ENCODE measurements at places on chromosomes 3 and 15.

DNA sequence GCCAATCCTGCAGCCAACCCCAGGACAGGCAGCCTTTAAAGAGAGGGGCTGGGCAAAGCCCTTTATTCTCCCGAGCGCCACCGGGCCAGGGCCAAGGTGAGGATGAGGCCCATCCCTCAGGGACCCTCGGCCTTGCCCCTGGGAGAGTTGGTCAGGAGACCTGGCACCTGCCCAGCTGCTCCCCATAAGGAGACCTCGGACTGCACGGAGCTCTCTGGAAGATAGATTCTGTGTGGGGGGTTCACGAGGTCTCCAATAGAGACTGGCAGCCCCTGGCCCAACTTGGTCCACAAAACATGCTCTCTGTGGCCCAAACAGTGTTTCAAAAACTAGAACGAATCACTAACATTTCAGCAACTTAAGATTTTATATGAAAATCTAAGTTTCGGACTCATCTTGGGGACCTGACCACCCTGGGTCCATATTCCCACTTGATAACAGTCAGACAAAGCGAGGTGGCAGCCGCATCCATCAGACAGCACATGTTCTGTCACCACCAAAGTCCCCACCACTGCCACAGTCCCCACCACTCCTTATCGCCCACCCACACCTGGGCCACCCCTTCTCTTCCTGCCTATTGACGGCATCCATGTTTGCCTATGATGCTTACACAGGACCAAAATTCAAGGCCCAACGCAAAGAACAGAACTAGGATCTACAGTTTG, 114.4 kb upstream of the RPL32 start:
- DNase-seq, result no peak

DNA sequence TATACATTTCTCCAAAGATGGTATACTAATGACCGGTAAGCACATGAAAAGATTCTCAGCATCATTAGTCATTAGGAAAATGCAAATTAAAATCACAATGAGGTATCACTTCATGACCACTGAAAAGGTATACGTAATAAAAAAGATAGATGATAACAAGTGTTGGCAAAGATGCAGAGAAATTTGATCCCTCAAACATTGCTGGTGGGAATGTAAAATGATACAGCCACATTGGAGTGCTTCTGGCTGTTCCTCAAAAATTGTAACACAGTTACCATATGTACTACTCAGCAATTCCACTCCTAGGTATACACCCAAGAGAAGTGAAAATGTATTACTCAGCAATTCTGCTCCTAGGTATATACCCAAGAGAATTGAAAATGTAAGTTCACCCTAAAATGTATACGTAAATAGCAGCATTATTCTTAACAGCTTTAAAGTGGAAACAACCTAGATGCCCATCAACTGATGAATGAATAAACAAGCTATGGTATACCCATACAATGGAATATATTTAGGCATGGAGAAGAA, 25.0 kb upstream of the KY start:
- no peak for DNase-seq

GRCh38 chr3:111517801-111518200, 24.2 kb upstream of the CD96 start:
- DNase-seq, result no peak

DNA sequence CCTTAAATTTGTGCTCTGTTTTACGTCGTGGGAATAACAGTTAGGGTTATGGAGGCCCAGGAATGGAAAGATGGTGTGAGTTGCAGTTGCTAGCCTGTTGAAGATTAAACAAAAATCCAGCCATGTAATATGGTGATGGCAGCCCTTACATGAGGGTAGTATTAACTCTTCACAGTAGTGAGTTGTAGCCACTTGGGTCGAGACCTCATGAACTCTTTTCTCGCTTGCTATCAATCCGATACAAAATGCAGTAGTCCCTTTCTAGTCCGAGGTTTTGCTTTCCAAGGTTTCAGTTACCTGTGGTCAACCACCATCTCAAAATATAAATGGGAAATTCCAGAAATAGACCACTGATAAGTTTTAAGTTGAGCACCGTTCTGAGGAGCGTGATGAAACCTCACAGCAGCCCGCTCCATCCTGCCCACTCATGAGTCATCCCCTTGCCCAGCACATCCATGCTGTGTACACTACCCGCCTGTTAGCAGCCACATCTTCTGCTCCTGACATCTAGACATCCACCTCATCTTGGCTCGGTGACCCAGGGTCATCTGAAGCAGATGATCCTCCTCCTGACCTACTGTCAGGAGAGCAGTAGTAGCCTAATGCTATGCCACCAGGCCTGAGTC, 177.9 kb downstream of the CDIN1 start:
- no peak for DNase-seq

DNA sequence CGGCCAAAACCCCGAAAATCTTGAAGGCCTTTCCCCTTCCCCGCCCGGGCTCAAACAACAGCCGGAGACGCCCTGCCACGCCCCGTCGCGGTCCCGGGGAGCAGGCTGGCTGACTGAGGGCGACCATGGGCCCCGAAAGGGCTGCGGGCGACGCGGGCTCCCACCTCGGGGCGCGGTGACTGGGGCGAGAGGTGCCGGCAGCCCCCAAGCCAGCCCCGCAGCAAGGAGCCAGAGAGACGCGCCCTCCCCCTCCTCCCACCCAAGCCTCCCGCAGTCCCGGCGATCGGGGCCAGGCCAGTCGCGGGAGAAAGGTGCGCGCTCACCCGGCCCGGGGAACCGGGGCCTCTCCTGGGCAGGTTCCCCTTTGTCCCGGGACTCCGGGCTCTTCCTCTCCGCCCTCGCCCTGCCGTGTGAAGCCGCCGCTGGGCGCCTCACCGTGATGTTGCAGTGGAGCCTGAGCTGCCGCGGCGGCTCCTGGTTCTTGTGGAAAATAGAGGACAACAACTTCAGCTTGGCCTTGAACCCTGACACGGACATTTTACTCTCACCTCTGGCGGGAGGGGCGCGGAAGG, 30.6 kb upstream of the ZSCAN2 start:
- DNase-seq, result peak; percentile 45

DNA sequence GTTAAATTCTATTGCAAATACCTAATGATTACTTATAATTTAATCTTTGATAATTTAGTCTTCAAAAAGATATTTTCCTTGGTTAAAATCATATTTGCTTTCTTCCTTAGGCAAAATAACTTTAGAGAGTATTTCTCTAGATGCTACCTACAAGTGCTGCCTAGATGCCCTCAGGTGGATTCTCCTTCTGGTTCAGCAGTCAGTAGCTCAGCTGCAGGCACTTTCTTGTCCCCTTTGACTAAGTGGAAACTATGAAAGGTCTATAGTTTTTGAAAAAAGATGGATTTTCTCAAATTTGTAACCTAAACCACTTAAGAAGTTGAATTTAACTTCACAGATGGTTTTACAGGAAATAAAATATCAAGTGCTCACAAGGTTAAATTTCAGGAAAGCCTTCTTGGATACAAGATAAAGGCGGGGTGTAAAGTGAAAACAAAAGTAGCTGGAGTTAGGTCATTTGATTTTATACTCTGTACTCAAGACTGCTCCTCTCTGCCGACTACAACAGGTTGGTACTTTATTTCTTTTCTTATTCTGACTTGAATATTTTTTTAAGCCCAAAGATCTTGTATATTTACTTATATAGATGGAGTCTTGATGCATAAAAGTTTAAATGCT, at the start of gene ACKR4:
Gene ACKR4, plus strand, starts transcription at position 455 of the 618 bp plus-strand sequence. CDS start 3,128 bp downstream, outside the sequence.
- no peak for DNase-seq

DNA sequence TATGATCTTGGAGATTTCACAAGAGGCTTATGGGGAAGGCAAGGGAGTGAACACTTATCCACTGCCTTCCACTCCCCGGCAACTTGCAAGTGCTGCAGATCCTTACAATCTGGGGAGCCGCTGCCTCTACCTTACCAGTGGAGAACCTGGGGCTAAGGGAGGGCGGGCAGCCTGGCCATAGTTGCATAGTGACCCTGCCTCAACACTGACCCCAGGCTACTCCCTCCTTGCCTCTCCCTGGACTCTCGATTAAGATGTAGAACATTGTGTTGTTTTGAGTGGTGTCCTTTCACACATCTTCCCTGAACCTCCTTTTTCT, 30.6 kb downstream of the SLC6A11 start:
- no peak for DNase-seq

DNA sequence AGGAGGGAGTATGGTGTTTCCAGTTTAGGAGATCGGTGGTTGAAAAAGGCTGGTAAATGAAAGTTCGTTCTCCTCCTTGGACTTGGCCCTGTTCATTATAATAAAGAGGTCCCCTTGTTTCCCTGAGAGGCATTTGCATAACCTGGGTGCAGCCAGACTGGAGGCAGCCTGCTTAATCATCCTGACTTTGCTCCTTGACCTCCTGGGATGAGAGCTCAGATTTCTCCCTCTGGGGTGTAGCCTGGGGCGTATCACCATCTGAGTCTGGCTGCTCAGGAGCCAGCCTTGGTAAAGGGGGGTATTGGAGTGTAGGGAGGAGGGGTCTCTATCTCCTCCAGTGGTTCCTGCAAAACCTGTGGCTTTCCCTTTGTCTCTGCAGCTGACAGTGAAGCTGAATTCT, 21.3 kb upstream of the ACAD9 start:
- no peak for DNase-seq

DNA sequence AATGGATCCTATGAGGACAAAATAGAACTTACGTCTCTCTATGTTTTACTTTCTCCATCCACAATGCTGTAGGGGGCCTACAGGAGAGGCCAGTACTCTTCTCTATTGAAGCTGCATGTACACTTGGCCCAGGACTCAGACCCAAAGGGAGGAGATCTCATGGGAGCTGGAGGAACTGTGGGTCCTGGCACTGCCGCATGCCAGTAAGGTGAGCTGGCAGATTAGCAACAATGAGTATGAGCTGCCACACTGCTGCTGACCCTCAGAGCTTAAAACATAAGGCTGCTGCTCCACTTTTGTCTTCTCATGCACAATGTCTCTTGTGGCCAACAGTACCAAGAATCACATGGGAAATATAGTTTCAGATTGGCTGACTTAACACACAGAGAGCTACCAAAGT, 57.8 kb upstream of the TBC1D5 start:
- DNase-seq, result no peak

DNA sequence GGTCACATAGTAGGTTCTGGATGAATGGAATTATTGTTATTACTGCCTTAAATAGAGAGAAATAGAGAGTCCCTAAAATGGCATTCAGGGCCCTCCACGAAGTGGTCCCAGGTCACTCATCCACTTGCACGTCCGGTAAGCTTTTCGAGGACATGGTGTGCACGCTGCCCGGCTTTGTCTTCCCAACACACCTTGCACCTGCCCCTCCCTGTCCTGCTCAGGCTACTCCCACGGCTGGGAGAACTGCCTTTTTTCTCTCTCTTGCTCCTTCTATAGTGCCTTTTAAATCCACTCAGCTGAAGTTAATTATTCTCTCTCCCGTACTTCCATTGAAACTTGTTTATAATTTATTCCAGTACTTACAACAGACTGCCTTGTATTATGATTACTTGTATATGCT, 5.6 kb upstream of the DGKG start:
- DNase-seq, result no peak

GRCh38 chr15:67957435-67958132, 96.5 kb upstream of the PIAS1 start:
- no peak for DNase-seq

DNA sequence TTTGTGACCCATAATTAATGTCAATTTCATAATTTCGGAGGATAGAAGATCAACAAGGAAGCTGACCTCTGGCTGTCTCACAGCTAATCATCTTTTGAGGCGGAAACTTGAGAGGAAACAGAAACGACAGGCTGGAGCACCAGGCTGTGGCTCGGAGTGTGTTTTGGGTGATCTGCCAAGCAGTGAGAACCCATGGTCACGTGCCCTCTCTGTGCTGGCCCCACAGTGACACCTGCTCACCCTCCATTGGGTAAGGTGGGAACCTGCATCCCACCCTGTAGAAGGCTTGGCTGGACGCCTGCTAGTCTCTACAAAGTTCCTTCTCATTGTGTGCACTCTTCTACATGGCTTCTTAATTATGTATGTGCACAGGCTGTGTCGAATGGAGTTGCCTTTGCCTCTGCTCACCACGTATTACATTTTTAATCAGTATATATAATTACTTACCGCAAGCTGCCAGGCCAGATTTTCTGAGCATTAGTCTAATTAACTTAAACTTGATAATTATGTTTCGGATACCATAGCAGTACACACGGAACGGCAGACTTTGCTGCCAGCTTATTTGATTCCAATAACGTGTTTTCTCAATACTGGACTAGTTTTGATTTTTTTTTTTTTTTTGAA, 719.4 kb upstream of the CFAP20DC start:
- no peak for DNase-seq

GRCh38 chr3:123365450-123366143, 83.3 kb downstream of the ADCY5 start:
- no peak for DNase-seq

- no peak for DNase-seq
Measured at GRCh38 chr15:92020207-92020606, 166.7 kb downstream of the SLCO3A1 start.
